Endothelial cell of umbilical vein (primary cell): ENCODE measurements at places on chromosomes 12 and 14. TPM values are rescaled to one million over a fixed set of nuclear protein-coding genes. Genes with fewer than 3 reads are reported as not detected.

The NTF3 gene
- not detected in 2 replicates for total RNA-seq

The PDE3A gene
- 25.7 and 27.4 TPM in 2 replicates for total RNA-seq

The PLEKHD1 gene
- not detected in 2 replicates for total RNA-seq

The REP15 gene
- total RNA-seq, result 4.3 and 4.8 TPM in 2 replicates

The GCN1 gene
- 79.1 and 101 TPM in 2 replicates for total RNA-seq

GRCh38 chr14:31828946-31829868, 247.9 kb upstream of the ARHGAP5 start:
- no peaks in the 10 kb centered on the region for H3K27me3 ChIP-seq
- no peak overlapping the region for H3K4me3 ChIP-seq
- DNase-seq, result no peak
- peaks cover 2% of the 10 kb centered on the region for H3K4me1 ChIP-seq
- H3K36me3 ChIP-seq, result no peaks in the 10 kb centered on the region

GRCh38 chr12:57479043-57479375, 657 bp downstream of the ARHGAP9 start:
- H3K27ac ChIP-seq, result no peak overlapping the region
- peaks cover 35% of the 10 kb centered on the region for H3K27me3 ChIP-seq
- DNase-seq, result no peak
- peaks cover 12% of the 10 kb centered on the region for H3K4me1 ChIP-seq
- no peaks in the 10 kb centered on the region for H3K36me3 ChIP-seq
- no peak overlapping the region for H3K4me3 ChIP-seq
